ENCODE measurements at places on chromosomes 16 and 17.

DNA sequence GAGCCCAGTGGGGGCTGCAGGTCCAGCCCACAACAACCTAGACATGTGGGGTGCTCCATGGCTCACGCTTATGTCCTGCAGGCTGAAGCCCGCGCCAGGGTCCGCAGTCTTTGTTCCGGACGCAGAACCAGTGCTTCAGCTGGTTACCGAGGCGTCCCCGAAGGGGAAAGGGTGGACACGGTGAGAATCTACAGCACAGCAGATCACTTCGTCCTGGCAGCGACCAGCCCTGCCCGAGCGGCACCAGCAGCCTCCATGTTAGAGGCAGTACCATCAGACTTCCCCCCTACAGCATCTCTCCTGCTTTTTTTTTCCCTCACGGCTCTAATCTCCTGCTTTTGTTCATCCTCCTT is 1736.4 kb downstream of the TP53TG3F start:
- no peak for DNase-seq

GRCh38 chr16:27761816-27762215 is 211.9 kb downstream of the KATNIP start:
- DNase-seq = no peak

- DNase-seq = no peak
Measured at GRCh38 chr17:2174468-2175293, 119.8 kb downstream of the HIC1 start.

GRCh38 chr16:84949772-84950436 is 61.4 kb downstream of the ZDHHC7 start:
- no peak for DNase-seq

GRCh38 chr17:40437095-40437732 is 6.0 kb upstream of the IGFBP4 start:
- no peak for DNase-seq

- no peak for DNase-seq
Measured at GRCh38 chr17:69323806-69324205, 3.1 kb downstream of the ABCA5 start.

DNA sequence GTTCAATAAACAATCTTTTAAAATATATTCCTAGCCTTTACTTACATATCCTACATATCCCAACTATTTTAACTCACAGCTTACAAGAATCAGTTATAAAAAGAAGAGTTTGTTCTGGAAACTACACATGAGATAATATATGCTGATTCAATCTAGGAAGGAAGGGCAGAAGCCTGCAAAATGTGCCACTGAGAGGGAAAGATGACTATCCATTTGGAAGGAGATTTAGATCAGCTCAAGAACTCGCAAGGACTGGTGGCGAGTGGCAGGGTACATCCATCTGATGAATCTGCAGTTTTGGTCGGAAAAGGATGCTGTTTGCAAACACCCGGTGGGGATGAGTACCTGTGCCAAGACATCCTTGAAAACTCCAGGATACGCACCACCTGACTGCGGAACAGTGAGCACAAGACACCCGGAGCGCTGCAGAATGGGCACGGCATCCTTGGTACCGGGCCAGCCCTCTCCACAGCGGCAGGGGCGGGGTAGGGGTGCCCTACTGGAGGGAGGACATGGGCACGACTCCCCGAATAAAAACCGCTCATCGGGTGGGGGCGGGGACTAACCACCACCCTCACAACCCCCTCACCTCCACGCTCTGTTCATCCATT is 723 bp downstream of the TRIM37 start:
- DNase-seq = peak; percentile 64

DNA sequence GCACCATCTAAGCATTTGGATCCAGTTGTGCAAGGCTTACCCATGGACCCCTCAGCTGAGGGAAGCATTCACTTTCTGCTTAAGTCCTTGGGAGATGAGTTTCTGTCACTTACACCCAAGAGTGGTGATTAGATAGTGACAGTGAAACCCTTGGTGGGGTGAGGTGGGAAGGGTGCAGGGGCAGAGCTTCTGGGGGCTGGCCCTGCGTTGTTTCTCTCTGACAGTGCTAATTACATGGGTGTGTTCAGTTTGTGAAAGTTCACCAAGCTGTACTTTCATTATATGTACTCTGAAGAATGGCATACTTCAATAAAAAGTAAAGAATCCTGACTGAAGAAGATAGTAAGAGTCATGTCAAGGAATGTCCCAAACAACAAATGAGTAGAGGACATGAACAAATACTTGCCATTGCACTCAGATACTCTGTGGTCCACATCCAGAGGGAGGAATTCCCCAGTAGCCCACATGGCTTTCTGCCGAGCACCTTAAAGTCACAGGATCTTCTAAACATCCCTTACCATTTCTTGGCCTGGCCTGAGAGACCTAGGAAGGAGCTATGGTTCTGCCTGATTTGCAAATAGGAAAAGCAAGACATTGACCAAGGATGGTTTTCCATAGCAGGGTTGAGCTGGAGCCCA is 8.4 kb downstream of the CHST6 start:
- no peak for DNase-seq

- no peak for DNase-seq
Measured at GRCh38 chr17:9837551-9838471, 12.1 kb downstream of the GLP2R start.

DNA sequence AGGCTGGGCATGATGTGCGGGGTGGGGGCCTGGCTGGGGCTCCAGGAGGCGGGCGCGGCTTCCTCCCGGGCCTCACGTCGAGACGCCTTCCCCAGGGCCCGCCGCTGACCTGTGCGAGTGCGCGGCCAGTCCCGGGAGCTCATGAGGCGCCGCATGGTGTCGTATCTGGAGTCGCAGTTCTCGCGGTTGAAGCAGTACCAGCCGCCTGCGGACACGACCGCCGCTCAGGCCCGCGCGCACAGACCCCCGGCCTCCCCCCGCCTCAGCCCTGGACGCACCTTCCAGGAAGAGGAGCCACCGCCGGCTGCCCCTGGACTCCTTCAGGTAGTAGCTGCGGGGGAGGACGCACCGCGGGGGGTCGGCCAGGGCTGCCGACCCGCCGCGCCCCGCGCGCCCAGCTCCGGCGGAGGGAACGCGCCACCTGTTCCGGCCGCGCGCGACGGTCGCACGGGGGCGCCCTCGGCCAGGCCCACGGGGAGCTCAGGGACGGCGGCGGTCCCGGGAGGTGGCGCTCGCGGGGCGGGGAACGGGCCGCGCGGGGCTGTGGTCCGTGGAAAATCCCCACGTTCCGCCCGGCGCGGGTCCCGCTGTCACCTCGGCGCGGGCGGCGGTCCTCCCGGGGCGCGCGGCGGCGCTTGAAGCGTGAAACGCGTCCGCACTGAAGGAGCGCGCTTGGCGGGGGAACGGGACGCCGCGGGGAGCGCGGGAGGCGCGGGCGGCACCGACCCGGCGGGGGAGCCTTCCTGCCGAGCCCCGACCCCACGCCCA is 1.4 kb downstream of the NOTUM start:
- DNase-seq = peak; percentile 34

DNA sequence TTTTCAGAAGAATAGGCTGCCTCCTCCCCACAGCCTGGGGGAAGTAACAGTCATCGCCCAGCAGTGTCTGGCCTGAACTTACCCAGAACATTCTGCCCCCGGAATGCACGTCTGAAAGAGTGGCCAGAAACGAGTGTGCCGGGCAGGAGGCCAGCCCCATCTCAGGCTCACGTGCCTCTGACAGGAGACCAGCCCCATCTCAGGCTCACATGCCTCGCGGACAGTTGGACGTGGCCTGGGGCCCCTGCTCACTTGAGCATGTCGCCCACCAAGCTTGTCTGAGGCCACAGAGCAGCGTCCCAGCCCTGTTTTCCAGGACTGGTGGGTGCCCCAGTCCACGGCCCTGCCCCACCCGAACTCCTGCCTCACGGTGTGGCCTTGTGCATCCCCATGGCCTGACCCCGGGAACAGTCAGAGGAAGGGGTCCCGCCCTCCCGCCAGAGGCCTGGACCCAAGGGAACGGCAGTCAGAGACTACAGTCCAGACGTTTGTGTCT is 16.3 kb upstream of the CDH15 start:
- DNase-seq = no peak

GRCh38 chr17:7838090-7839075 is 4.4 kb downstream of the KDM6B start:
- DNase-seq = no peak

GRCh38 chr16:53546988-53547391 is 44.0 kb upstream of the AKTIP start:
- DNase-seq = no peak

GRCh38 chr16:54953461-54953860 is 22.8 kb downstream of the IRX5 start:
- no peak for DNase-seq

GRCh38 chr17:10125531-10126275 is 72.7 kb downstream of the GAS7 start:
- no peak for DNase-seq

- DNase-seq = no peak
Measured at GRCh38 chr17:1714427-1714979, 4.3 kb upstream of the TLCD2 start.

- DNase-seq = no peak
Measured at GRCh38 chr17:80798595-80799537, 192.8 kb upstream of the CHMP6 start.

DNA sequence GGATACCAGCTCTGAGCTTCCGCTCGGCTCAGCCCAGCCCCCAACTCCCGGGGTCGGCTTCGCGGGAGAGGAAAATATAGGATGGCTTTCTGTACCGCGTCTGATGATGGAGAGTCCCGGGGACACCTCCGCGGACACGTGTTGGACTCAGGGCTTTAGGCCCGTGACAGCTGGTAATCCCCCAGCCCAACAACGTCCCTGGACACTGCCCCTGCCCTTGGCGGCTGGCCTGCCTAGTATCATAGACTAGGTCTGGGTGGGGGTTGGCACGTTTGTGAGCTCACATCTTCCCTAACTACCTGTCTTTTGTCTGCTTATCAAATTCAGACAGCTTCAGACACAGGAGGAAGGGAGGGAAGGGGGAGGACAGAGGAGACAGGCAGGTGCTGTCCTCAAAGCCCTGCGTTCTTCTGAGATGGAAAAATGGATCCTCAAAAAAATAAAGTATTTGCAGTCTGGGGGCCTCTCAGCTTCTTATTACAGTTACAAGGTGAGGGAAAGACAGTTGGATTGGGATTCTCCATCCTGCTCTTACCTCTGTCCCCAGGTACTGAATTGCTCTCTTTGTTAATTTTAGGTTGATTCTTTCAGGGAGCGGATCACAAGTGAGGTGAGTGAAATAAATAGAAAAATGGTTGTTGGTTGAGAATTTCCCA is 698 bp downstream of the PSME3 start:
- DNase-seq = no peak

- DNase-seq = no peak
Measured at GRCh38 chr16:29761882-29762281, 16.1 kb upstream of the C16orf54 start.

DNA sequence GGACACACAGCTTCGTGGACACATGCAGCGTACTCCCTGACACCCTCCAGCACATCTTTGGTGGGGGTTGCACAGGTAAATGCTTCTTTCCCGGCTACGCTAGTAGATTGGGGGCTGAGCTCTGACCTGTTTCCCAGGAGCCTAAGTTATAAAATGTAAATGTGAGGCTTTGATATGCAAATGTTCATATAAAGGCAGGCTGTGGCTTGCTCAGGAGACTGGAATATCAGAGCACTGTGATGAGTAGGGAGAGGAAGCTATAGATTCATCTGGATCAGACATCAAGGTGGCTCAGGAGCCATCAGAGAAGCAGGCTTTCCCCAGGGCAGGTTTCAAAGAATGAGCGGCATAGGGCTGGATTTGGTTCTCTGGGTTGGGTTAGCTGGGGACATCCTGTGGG is 3.4 kb upstream of the ETV4 start:
- no peak for DNase-seq

DNA sequence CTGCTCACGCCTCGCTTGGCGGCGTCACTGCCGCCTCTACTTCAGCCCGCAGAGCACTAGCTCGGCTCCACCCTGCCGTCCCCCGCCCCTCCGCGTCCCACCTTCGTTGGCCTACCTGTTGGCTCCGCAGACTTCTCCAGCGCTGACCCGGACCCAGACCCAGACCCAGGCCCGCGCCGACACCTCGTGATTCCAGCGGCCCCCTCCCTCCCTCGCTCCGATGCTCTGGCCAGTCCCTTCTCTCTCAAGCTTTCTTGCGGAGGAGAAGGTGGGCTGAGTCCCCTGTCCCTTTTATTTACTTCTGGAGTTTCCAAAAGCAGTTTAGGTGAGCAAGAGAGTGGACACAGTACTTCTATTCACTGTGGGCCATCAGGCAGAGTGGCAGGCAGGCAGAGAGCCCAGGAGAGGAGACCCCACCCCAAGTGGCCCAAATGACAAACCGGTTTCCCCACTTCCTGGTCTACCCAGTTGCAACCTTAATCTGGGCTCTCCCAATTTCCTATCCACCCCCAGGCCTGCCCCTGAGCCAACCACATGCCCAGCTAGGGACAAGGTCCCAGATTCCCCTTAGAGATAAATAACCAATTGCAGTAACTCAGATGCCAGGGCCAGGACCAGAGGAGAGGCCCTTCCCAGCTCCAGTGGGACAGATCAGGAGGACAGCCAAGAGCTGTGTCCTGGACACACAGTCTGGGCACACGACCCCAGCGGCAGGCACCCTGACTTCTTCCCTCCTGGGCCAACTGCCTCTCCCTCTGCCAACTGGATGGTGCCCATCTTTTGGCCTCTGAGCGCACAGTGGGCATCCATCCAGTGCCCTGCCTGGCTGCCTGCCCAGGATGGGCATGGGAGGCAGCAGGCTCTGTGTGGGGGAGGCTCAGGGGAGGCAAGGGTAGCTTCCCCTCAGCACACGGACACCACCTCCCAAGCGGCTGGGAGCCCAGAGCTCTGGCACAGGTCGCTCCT is 1.2 kb upstream of the SRCIN1 start:
- DNase-seq = no peak

GRCh38 chr16:10511829-10512228 is 68.6 kb downstream of the EMP2 start:
- DNase-seq = no peak

DNA sequence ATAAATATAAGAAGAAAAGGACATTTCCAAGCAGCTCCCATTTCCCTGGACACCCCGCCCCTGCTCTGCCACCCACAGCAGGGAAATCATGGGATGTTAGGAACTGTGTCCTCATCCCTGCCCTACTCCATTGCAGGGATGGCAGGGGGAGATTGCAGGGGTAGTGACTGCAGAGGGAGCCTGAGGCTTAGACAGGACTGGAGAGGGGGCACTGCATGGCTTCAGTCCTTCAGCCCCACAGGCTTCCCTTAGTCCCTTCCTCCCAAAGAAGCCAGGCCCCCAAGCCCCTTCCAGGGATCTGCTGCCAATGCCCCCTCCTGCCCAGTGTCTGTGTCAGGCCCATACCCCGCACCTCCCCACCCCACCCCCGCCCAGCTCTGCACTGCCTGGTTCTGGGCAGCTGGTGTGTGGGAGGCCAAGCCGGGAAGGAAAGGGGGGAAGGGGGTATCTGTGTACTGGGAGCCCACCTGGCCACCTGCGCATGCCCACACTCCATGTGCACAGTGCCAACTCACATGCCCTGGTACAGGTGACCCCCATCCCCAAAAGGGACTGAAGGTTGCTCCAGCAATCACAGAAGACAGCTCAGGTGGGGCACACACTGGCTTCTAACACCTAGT is 3.3 kb downstream of the RUNDC3A start:
- DNase-seq = no peak

DNA sequence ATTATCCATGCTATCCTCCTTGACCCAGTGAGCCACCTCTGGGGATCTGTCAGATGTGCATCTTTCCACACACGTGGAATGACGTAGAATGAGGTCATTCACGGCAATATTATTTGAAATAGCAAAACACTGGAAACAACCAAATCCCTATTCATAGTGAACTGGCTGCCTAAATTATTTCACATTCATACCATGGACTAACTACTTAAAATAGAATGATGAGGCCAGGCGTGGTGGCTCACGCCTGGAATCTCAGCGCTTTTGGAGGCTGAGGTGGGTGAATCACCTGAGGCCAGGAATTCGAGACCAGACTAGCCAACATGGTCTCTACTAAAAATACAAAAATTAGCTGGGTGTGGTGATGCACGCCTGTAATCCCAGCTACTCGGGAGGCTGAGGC is 75.5 kb downstream of the RAP1GAP2 start:
- DNase-seq = no peak
